Ecto neural progenitor cell (in vitro differentiated cells): ENCODE measurements at places on chromosomes 7 and 10.

DNA sequence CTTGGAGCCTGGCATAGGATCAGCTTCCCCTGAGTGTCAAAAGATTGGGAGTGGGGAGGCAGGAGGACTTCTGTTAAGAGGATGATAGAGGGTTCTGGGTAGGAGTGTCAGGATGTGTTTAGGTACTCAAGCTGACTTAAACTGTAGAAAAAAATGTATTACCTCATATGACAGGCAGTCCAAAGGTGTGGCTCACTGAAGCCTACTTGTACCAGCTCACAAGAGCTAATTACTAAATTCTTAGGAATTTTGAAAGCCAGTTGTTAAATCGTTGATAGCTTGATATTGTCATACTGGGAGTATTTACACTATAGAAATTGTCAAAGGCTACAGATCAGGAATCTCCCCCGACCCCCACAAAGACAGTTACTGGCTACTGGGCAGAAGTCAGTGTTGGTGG, 32.1 kb downstream of the FAS start:
- no peak for DNase-seq

- DNase-seq: peak; percentile 72
Measured at GRCh38 chr10:71647526-71648253, 71.9 kb downstream of the C10orf105 start.

- no peak for DNase-seq
Measured at GRCh38 chr7:30589111-30589510, 5.6 kb upstream of the GARS1 start.

GRCh38 chr7:33774762-33775523, 130.4 kb upstream of the BMPER start:
- no peak for DNase-seq

DNA sequence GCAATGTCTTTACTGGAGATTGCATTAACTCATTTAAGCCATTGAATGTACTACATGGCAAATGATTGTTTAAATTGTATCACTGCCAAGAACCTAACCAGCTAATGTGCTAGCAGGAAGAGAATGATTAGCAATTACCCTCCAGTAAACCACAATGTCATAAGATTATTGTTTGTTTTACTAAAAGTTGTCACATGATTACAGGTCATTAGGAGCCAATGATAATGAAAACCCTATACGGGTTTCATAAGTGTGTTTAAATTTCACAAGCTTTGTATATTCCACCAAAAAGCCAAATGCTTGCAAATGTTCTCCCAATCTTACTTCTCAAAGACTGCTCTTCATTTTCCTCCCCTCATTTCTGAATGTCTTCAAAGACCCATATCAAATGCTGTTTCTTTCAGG, 76.5 kb upstream of the PPP1R3C start:
- DNase-seq: no peak

DNA sequence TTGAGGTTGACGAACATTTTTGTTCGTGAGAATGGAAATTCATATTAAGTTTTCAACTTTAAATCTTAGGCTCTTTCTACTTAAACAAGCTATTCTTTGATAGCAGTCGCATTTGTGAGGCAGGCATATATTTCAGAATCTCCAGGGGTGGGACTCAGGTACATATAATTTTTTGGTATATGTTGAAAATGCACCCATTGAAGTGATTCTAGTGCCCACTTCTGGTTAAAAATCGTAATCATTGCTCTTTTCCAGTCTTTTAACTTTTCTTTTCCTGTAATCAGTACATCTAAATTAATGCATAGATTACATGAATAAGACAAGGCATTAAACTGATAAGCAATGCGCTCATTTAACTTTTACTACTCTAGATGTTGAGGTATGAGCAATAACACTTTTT, 67.8 kb downstream of the ZNRF2 start:
- DNase-seq: no peak

DNA sequence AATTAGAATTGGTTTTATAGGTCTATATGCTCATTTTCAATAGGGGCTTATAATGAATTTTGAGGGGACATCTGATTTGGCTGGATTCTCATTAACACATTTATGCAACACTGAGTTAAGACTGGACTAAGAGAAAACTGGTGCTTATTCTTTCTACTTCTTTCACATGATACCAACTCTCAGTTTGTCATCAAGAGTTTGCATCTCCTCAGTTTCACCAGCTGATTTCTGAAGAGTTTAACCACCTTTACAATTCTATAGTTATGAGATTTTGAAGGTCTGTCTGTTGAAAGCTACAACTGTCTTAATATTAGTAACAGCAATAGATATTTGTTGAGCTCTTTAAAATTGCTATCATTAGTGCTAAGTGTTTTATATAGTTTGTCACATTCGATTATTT, 867.0 kb upstream of the SORCS1 start:
- no peak for DNase-seq
